ENCODE measurements at places on chromosomes 16 and 17.

DNA sequence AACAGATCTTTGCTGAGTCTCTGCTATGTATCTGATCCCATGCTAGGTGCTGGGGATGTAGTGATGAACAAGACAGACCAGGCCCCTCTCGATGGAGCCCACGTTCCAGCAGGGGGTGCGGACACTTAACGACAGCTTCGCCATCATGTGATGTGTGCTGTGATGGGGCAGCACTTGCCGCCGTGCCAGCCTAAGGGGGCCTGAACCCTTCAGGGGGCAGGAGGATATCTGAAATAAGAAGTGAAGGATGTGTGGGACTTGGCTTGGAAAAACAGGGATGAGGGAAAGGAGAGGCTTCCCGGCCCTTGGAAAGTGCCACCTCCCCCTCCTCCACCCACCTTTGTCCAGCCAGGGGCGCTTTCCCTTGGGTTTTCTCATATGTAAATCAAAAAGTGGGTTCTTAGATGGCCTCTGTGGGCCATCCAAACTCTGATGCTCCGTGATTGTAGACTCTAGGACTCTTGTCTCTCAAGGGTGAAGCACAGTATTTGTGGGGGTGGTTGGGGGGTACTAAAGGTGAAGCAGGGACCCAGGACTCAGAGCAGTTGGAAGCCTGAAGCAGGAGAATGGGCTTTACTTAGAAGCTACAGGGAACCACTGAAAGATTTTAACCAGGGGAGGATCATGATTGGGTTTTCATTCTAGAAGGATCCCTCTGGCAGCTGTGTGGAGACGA, 4.0 kb upstream of the DLX3 start:
- DNase-seq, result no peak

DNA sequence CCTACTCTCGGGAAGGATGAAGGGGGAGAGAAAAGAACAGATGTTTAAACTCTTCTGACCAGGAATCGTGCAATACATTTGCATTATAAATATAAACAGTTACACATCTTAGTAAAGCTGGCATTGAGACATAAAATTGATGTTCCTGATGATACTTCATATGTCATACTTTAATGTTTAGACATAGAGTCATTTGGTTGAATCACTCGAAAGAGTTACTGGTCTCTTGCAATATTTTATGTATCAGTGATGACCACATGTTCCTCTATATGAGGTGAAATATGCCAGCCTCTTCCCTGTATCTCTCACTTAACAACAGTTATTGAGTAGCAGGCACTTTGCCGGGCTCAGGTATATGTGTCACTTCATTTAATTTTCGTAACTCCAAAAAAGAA, 49.7 kb upstream of the PMFBP1 start:
- DNase-seq, result no peak

DNA sequence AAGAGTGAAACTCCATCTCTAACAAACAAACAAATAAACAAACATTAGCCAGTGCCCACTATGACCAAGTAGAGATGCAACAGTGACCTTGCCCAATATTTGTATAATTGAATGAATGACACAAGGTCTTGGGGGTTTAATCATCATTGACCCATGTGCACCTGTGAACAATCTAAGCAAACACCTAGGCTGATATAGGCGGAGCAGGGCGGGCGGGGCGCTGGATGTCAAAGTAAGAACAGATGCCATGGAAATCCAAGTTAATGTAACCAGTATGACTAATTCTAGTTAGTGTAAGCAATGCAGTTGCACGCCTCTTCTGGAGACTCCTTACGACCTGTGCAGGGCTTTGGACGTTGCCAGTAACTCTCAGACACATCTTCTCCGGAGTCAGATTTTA, 17.6 kb downstream of the RCVRN start:
- no peak for DNase-seq

- no peak for DNase-seq
Measured at GRCh38 chr17:58421711-58422110, 4.4 kb upstream of the RNF43 start.

DNA sequence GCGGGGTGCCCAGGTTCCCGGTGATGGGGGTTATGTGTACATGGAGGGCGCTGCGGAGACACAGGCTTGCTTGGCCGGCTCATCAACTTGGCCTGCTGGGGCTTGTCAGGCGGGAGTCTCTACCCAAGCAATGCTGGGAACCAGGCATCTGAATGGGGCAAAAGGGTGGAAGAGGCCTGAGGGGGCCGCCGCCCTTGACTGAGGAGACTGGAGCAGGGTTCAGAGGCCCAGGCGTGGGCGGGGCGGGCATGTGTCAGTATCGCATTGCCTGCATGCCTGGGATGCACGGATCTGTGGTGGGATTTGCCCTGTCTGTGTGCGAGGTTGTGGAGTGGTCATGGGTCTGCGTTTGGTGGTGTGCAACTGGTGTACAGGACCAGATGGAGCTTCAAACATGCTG, 21.1 kb downstream of the ARHGAP23 start:
- no peak for DNase-seq

GRCh38 chr16:61937646-61938045, 98.6 kb downstream of the CDH8 start:
- peak; percentile 2 for DNase-seq

GRCh38 chr17:40331743-40332641, 23.0 kb downstream of the RARA start:
- DNase-seq, result peak; percentile 12

GRCh38 chr17:633133-633532, 81.5 kb downstream of the VPS53 start:
- DNase-seq, result no peak

DNA sequence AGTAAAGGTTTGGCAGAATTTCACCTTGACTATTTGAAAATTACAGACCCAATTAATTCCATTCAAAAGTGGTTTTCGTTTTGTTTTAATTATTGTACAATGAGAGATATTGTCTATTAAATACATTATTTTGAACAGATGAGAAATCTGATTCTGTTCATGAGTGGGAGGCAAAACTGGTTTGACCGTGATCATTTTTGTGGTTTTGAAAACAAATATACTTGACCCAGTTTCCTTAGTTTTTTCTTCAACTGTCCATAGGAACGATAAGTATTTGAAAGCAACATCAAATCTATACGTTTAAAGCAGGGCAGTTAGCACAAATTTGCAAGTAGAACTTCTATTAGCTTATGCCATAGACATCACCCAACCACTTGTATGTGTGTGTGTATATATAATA, 72.6 kb downstream of the CDK12 start:
- no peak for DNase-seq

All from NCI-H1417 (cell line).